ENCODE measurements at places on chromosomes 1 and 21.

DNA sequence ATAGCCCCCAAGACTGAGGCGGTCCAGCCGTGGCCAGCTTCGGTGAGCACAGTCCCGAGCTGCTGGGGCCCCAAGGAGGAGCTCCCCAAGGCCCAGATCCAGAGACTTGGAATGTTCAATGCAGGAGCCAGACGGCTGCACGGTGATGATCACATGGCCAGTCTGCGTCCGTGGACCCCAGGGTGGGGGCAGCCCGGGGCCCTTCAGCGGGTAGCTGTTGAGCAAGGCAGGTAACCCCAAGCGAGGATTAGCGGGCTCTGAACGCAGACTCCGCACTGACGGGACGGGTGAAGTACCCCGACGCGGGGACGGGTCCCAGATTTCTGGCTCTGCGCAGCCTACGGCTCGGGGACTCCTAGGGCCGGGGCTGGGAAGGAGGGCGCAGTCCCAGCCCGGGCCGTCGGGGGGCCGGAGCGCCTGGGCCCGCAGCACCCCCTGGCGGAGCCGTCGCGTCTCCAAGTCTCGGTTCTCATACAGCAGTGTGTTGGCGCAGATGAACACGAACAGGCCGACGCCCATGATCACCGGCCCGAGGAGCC is 2.7 kb downstream of the TMEM200B start:
- peak; percentile 88 for DNase-seq

DNA sequence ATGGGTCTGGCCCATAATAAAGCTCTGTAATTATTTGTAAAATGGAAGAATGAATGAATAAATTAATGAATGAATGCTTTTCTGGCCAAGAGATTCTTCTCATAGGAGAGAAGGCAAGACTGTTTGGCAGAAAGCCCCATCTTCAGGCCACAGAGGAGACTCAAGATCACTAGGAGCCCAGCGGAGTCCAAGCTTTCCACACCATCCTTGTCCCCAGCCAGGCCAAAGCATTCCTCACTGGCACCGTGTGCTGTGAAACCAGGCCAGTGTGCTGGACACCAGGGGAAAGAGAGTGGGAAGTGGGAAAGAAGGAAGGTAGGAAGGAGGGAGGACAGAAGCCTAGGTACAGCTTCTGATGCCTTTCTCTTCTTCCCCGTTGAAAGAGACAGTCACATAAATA is 86.4 kb downstream of the PLXNA2 start:
- no peak for DNase-seq

GRCh38 chr1:234154320-234155251 is 218.7 kb upstream of the COA6 start:
- peak; percentile 47 for DNase-seq

DNA sequence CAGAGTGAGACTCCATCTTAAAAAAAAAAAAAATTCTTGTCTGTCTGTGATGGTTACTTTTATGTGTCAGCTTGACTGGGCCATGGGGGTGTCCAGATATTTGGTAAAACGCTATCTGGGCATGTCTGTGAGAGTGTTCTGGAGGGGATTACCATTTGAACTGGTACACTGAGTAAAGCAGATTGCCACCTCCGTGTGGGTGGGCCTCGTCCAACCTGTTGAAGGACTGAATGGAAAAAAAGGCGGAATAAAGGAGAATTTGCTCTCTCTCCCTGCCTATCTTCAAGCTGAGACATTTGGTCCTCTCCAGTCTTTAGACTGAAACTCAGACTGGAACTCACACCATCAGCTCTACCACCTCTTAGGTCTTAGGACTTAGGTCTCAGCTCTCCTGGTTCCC is 82.8 kb downstream of the MIS18A start:
- DNase-seq: no peak

- no peak for DNase-seq
Measured at GRCh38 chr1:169308313-169309039, 59.1 kb downstream of the NME7 start.

DNA sequence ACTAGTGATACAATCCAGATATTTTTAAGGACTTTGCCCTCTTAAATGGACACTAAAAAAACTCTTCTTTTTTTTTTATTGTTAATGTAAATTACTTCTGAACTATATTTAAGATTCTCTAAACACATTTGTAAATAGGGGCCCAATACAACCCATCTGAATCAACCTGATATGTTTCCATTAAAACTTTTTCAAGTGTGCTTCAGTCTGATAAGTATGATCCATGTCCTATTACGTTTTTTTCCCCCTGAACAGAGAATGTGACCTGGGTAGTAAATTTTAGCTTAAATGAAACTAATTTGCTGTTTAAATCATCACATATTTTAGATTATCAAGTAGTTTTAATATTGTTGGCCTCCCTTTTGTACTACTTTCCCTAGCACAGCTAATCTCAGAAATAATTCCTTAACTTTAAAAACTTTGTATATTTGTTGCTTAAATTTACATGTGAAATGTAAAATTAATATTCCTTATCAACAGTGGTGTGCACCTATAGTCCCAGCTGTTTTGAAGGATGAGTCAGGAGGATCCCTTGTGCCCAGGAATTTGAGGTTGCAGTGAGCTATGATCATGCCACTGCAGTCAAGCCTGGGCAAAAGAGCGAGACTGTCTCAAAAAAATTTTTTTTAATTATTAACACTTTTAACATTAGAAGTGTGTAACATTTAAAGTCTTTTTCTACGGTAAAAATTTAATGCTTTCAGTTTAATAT is 3.0 kb upstream of the PKN2 start:
- DNase-seq: no peak

- DNase-seq: no peak
Measured at GRCh38 chr1:44827197-44828002, 15.7 kb downstream of the PTCH2 start.

- peak; percentile 78 for DNase-seq
Measured at GRCh38 chr1:154955039-154955717, 721 bp downstream of the PBXIP1 start.

- peak; percentile 21 for DNase-seq
Measured at GRCh38 chr21:44391345-44392091, 38.1 kb downstream of the TRPM2 start.

DNA sequence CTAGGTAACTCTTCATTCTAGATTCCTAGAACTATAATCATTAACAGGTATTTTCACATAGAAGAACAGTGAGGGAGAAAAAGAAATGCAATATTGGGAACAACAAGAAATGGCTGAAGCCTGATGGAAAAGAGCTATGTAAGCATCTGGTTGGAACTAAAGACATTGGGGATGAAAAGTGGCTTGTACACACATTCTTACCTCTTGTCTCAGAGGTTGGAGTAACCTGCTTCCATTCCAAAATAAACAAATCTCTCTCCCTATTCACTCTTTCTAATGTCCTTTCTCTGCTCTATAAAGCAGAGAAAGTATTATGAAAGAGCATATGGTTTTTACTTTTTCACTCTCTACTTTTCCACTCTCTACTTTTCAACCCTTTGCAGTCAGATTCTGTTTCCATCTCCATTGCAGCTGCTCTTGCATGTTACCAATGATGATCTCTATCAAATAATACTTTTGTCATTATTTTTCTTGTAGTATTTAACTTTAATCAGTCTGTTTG is 37.5 kb downstream of the CMPK1 start:
- no peak for DNase-seq

DNA sequence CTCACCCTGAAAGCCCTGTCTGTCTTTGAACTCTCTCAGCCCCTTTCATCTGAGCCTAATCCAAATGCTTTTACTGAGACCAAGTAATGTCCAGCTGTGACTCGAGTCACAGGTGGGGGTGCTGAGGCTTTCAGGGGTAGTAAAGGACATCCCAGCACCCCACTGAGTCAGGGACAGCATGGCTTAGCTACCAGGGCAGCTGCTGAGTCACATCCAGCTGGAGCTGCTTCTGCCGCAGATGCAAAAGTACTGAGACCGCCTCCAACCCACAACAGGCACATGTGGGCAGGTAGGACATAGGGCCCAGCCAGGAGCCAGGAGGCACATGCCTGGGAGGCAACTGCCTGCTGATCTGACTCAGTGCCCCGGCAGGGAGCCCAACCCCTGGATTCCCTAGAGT is 6.7 kb upstream of the VSIG8 start:
- no peak for DNase-seq

DNA sequence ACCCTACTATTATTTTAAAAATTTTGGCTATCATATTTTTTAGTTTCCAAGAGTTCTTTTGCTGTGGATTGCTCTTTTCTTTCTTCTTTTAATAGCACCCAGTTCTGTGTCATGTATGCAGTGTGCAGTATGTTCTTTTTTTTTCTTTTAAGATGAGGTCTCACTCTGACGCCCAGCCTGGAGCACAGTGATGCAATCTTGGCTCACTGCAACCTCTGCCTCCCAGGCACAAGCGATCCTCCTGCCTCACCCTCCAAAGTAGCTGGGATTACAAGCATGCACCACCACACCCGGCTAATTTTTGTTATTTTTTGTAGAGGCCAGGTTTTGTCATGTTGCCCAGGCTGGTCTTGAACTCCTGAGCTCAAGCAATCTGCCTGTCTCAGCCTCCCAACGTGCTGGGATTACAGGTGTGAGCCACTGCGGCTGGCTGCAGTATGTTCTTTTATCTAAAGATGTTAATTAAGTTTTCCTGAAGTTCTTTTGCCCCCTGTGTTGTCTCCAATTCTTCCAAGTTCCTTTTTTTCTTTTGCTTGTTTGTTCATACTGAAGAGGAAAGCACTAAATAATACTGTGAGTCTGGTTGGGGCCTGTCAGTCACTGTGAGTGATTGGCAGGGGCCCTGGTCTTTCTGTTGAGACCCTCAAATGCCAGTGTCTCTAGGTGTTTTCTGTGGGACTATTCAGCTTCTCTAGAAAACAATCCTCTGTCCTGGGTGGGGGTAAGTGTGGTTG is 17.5 kb upstream of the TTC22 start:
- DNase-seq: no peak

DNA sequence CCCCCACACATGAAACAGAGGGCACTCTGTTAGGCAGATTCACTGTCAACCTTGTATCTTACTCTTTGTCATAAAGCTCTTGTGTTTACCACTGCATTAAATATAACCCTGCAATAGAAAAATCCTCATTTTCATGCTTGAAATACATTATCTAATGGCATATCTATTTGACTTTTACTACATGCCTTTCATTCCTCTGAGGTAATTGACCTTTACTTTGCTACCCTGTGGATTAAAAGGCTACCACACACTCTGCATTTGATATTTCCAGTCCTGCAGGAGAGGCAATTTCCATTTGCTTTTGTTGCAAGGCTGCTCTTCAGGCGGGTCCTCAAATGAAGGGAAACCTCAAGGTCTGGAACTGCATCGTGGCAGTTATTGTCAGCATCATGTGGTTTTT is 238.0 kb downstream of the NTNG1 start:
- no peak for DNase-seq

- no peak for DNase-seq
Measured at GRCh38 chr21:44456214-44456914, 1.1 kb downstream of the LRRC3 start.

GRCh38 chr1:204806943-204807687 is 63.5 kb upstream of the NFASC start:
- peak; percentile 90 for DNase-seq

GRCh38 chr1:236030534-236030933 is 34.4 kb downstream of the NID1 start:
- DNase-seq: no peak

- DNase-seq: no peak
Measured at GRCh38 chr21:14918527-14918926, 146.3 kb downstream of the NRIP1 start.

DNA sequence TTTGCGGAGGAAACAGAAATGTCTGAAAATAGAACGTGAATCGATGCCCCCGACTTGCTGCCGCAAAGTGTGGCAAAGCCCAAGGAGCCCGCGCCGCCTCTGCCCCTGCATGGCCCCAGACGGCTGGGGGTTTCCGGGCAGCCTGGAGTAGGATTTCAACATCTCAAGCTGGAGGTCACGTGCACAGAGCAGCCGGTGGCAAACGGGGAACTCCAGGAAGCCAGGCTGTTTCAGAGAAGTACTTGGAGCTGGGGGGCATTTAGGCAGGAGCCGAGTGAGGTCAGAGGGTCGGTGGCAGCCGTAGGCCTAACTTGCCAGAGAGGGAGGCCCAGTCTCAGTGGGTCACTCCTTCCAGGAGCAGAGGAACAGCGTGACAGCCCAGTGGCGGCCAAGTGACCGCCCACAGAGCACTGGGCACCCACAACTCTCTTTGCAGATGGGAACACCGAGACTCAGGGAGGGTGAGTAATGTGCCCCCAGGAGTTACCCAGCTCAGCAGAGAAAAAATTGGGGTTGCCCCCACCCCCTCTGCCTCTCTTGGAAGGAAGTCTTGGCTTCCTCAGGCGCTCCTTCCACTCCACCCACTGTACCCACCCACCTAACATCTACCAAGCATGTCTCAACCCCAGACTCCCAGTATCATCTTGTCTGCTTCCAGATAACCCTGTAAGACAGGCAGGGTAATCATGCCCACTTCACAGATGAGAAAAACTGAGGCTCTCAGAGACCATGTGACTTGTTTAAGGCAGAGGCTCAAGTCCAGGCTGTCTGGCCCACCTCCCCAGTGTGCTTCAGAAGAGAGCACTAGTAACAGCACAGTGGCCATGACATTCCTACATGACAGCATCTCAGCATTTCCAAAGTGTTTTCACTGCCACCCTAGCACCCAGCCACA is 179.4 kb downstream of the HIVEP3 start:
- peak; percentile 67 for DNase-seq

DNA sequence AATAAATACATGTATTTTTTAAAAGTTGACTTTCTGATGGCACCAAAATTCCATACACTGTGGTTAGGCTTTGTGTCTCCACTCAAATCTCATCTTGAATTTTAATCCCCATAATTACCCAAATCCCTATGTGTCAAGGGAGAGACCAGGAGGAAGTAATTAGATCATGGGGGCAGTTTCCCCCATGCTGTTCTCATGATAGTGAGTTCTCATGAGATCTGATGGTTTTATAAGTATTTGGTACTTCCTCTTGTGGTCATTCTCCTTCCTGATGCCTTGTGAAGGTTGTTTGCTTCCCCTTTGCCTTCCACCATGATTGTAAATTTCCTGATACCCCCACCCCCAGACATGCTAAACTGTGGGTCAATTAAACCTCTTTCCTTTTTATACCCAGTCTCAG is 1218.4 kb upstream of the PRMT6 start:
- DNase-seq: no peak

DNA sequence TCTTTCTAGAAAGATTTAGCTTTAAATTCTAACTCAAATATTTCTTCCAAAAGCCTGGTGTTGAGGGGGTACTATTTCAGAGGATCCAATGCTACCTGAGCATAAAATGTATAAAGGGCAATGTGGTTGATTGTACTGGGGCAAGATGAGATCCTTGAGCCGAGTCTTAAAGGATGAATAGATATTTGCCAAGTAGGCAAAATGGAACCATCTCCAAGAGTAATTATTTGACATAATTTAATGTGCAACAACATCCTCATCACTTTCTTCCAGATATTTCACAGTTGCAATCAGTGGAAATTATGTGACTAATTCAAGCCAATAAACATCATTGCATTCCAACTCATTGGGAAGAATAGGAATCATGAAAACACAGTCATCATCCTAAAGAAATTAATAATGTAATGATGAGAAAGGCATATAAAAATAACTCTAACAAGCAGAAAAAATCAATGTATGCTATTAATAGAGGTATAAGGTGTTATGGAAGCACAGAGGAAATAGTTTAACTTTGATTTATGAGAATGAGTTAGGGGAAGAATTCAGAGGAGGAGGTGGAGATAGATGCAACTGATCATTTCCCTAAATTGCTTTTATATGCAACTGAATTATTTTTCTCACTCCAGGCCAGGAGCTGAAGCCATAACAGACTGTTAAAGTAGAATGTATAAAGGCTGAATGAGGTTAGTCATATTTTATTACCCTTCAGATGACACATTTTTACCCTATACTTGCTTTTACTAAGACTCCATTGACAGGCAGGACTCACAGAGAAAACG is 30.0 kb upstream of the RGS4 start:
- DNase-seq: no peak

All from GM20000 (cell line).